ENCODE measurements at places on chromosomes 7 and 10.
A peak's percentile ranks its signal among the peaks of the same experiment; 100 is the strongest.

- DNase-seq, result no peak
Measured at GRCh38 chr10:3438606-3439005, 266.0 kb upstream of the PITRM1 start.

- no peak for DNase-seq
Measured at GRCh38 chr10:67819768-67820204, 18.2 kb downstream of the DNAJC12 start.

DNA sequence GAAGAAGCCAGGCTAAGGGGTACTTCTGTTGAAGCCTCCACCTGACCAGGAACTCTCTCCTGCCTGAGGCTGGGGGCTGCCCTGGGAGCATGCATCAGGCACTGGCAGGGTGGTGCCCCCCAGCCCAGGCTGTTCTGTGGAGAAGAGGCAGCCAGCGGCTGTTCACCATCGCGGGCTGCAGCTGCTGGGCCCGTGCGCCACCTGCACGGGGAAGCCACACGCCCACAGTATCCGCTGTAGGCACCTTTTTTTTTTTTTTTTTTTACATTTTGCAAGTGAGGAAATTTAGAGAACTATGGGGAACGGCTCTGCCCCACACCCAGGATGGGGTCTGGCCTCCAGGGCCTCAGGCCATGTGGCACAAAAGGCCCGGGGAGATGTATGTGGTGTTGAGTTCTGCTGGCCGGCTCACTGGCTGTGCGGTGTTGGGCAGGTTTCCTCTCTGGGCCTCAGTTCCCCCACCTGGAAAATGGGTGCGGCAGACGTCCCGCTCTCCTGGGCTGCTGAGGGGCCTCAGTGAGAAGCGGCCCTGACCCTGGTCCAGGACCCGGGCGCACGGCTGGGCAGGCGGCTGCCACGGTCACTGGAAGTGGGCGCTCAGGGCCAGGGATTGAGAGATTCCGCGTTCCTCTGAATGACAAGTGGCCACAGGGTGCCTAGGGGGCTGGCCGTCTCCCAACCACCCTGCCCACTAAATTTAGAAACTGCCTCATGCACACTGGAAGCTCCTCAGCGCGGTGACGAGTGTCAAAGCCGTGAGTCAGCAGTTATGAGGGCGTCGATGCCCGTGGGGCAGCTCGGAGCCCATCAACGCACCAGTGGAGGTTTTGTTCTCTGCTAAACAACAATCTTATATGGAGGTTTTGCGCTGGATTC lies 8.8 kb upstream of the INTS1 start:
- DNase-seq, result no peak

- DNase-seq, result no peak
Measured at GRCh38 chr7:158795272-158795671, 34.0 kb downstream of the ESYT2 start.

DNA sequence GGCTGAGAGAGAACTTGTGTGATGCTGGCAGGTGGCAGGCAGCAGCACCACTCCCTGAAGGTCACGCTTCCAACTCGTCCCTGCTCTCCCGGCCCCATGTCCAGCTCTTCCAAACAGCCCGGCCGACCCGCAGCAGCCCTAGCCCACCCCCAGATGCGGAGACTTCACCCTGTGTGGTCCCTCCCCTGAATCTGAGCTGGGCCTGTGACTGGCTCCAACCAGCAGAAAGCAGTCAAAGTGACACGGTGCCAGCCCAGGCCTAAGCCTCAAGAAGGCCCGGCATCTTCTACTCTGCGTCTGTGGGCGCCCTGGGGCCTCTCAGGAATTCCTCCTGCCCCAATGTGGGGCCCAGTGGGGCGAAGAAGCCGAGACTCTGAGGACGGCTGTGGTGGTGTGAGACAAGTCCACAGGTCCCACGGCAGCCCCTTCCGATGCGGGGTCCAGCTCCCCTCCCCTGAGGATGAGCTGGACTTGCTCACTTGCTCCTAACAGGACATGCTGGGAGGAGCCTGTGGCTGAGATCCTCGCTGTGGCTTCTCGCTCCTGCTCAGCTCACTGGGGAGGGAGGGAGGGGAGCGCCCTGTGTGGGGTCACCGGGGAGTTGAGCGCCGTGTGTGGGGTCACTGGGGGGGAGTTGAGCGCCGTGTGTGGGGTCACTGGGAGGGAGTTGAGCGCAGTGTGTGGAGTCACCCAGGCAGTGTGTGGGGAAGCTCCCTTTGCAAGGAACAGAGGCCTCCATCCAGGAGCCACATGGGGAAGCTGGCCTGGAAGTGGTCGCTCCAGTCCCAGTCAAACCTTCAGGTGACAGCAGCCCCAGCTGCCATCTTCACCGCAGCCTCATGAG lies 9.5 kb downstream of the STK32C start:
- DNase-seq, result no peak

DNA sequence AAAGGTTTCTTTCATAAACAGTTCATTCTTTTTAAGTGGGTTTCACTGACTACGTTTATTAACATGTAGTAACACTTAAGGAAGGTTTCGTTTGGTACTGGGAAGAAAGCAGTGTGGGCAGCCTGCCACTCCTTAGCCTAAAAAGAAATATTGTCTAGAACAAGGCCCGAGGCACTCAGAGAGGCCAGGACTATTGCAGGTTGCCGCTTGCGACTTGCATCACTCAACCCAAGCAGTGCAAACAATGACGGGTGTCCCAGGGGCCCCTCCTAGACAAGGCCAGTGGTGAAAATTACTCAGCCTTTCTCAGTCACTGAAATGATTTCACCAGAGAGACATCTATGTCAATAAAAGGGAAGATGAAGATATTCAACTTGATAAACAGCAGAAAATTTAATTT lies 243.9 kb downstream of the SNX13 start:
- DNase-seq, result no peak

DNA sequence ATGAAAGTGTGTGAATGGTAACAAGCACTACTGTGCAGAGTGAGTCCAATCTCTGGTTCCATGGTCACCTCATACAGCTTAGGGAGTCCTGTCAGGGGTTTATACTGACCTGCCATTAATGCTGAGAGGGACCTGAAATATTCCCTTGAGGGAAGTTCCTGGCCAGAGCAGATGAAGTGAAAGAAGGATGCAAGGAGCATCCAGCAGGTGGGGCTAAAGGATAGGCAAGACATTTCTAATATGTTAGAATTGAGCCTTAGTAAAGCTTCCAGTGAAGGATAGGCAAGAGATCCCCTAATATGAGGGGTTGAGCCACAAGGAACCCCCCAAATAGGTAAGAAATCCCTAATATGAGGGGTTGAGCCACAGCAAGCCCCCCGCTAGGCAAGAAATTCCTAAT lies 25.5 kb upstream of the FAM221A start:
- DNase-seq, result peak; percentile 61

DNA sequence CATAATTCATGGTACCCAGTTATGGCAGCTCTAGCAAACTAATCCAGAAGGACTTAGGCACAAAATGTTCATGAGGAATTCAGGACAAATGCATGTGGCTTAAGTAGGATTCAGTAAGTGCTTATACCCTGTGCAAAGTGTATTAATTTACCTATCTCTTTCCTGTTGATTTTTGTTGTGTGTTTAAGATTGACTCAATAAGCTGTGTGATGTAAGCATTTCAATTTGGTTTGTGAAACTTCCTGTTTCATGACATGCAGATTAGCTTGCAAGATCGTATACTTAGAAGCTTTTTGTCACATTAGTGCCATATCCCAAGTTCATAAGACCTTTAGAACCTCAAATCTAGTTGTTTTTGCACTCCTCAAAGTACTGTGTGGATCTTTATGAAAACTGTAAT lies 416.7 kb downstream of the ARL4A start:
- DNase-seq, result no peak

GRCh38 chr7:42192066-42192465 lies 44.9 kb downstream of the GLI3 start:
- DNase-seq, result no peak

DNA sequence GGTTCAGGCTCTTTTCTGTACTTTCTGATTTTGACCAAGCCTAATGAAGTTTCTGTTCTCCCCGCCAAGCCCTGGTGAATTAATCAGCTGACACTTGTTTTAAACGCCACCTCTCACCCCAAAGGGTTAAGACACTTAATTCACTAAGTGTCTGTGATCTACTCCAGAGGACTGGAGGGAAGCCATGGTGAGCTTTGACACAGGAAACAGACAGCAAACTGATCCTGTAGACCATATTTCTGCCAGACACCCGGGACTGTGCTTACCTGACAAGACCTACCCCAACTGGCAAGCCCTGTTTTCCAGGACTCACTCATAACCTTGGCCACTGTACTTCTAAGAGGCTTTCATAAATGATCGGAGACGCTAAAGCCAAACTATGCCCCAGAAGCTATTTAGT lies 126.0 kb downstream of the STRA8 start:
- DNase-seq, result no peak

- DNase-seq, result no peak
Measured at GRCh38 chr7:95397381-95397780, 1.2 kb upstream of the PON3 start.

GRCh38 chr7:30815951-30816644 lies 44.9 kb downstream of the MINDY4 start:
- no peak for DNase-seq

- peak; percentile 89 for DNase-seq
Measured at GRCh38 chr10:73940634-73941221, 29.8 kb downstream of the PLAU start.

DNA sequence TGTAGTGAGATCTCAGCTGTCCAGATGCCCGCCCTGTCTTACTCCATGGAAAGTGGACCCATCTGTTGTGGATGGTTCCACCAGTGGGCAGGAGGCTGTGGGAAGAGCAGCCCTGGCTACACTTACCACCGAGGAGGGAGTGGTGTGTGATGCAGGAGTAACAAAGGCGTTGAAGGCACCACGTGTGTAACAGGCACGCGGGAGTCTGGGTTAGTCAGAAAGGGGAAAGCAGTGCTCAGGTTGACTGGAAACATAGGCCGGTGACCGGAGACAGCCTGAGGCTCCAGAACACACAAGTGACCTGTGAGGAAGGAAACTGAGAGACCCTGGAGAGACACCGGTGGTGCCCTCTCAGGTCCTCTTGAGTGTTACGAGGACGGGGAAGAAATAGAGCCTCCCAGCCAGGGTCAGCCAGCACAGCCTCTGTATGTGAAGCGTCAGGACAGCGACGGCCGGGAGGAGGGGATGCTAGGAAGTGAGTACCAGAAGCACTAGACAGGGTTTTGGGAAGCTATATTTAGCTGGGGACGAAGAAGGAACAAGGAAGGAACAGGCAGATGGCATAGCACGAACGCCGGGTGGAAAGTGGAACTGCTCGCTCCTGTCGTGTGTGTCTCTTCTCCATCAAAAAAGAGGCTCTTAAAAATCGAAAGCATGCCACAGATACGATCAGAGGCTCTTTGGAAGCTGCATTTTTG lies 51.7 kb downstream of the DAGLB start:
- no peak for DNase-seq

DNA sequence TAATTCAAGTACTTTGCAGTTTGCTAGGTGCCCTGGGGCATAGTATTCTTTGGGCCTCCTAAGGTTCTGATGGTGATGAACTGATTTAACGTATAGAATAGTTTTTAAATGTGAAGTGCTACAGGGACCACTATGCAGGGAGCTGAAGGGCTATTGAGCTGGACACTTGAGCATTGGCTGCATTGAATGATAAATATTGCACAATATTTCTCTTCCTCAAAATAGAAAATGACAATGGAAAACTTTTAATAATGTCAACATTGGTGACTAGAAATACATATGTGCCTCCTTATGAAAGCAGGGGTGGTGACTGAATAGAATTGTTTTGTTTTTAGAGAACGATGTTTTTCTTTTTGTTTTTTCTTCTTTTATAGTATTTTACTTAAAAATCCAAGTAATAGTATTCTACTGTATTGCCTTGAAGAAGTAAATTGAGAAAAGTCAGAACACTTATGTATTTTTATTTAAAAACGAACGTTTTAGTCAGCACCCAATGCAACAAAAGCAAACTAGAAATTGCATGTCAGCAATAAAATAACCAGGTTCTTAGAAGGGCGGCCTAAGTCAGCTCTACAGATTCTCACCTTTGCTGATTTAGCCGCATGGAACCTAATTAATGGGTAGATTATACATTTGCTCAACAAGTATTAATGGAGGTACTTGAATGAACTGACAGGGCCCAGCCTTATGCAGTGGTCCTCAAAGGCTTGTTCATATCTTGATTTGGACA lies 244.0 kb upstream of the KLF6 start:
- no peak for DNase-seq

- DNase-seq, result no peak
Measured at GRCh38 chr7:108010377-108010776, 7.4 kb upstream of the LAMB1 start.

- no peak for DNase-seq
Measured at GRCh38 chr7:83410989-83411591, 237.8 kb downstream of the SEMA3E start.

GRCh38 chr7:149626972-149627371 lies 129.4 kb upstream of the ZNF746 start:
- no peak for DNase-seq

DNA sequence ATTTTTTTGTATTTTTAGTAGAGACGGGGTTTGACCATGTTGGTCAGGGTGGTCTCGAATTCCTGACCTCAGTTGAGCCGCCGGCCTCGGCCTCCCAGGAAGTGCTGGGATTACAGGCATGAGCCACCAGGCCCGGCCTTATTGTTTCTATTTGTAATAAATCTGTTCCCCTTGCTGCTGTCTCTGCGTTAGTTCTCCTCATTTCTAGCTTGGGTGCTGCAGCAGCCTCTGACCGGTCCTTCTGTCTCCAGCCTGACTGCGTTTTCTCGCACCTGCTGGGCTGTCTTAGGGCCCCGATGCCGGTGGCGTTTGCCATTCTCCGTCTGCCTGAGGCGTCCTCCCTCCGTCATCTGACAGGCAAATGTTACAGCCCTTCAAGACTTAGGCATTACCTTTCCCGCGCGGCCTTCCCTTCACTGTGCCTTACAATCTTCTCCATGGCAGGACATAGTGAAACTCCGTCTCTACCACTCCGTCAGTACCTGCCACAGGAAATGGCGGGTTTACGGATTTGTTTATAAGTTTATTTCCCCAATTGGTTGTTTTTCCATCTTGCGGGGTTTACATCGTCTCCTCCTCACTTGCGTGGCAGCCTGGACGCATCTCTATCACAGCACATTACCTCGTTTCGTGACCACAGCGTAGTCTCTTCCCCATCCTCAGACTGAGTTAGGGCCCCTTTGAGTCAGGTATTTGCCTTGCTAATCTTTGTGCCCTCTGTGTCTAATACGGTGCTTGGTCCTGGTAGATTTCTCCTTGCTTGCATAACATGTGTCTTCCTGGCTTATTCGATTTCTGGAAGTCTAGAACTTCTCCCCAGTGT lies 2.3 kb upstream of the GIMAP8 start:
- DNase-seq, result peak; percentile 26

DNA sequence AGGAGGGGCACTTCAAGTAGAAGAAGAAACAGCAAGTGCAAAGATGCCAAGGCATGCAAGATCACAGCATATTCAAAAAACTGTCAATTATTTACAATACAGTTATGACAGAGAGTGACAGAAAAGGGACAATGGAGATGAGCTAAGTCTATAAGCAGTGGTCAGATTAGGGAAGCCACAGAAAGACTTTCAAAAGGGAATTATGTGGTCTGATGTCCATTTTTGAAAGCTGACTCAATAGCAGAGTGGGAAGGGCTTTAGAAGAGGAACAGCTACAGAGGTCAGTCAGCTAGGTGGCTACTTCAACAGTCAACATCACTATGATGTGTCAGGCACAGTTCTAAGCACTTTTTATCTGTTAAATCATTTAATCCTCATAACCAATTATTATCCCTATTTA lies 45.2 kb upstream of the SPOCK2 start:
- no peak for DNase-seq
